ENCODE measurements at places on chromosomes 6 and 20.

DNA sequence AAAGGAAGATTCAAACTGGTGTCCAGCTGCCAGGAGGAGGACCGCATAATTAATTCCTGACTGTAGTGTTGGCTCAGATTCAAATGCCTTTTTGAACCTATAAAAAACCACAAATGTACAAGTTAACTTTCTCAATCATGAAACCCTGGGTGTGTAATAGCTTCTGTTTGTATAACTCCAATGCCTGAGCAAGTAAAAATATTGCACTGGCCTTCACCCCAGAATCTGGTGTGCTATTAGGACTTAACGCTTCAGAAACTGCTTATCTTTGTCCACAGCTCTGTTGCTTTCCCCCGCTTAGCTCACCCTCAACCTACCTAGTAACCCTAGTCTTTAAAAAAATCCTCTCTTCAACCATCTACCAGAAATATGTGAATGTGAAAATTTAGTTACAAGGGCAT, 119.1 kb upstream of the MAP7 start:
- peak; percentile 97 for DNase-seq

GRCh38 chr6:53441761-53442160, 93.0 kb upstream of the ELOVL5 start:
- DNase-seq: peak; percentile 7

GRCh38 chr6:87182321-87182720, 27.0 kb downstream of the ZNF292 start:
- DNase-seq: no peak

DNA sequence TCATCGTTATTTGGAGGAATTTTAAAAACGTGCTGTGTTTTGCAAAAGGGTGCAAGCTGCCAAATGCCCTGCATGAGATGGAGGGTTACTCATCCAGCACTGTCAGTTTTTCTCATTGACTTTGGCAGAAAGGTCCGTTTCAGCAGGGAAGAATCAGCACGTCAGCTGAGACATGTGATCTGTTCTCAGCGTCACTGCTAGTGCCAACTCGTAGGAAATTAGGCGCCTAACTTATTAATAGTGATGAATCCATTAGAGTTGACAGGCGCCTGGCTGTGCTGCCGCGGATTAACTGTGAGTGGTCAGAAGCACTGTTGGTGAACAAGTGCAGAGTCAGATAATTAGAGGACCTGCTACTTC, 175.5 kb upstream of the FOXQ1 start:
- DNase-seq: peak; percentile 28
